AG10803 (cell line): ENCODE measurements at places on chromosomes 3 and 15.
A peak's percentile ranks its signal among the peaks of the same experiment; 100 is the strongest.

DNA sequence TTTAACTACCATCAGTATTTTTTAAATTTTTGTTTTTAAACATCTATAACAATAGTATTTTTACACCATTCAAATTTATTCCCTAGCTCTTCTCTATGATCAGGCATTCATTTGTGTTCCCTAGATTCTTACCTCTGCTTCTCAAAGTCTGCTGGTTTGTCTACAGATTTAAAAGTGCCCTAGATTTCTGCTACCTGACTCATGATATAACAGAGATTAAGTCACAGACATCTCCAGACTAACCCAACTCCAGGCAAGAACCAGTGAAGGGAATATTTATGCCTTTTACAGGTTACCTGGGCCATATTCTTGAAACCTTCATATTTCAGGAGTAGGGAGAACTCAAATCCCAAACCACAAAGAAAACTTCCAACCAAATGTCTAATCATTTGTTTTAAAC, 38.8 kb downstream of the ADAM10 start:
- no peak for DNase-seq

DNA sequence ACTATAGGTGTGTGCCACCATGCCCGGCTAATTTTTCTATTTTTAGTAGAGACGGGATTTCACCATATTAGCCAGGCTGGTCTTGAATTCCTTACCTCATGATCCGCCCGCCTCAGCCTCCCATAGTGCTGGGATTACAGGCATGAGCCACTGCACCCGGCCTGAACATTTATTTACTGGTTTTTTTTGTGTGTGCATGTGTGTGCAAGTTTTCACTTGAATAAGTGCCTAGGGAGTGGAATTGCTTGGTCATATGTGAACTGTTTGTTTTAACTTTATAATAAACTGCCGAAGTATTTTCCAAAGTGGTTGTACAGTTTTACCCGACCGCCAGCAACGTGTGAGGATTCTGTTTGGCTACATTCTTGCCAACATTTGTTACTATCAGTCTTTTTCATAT, 14.1 kb downstream of the BBS4 start:
- no peak for DNase-seq

DNA sequence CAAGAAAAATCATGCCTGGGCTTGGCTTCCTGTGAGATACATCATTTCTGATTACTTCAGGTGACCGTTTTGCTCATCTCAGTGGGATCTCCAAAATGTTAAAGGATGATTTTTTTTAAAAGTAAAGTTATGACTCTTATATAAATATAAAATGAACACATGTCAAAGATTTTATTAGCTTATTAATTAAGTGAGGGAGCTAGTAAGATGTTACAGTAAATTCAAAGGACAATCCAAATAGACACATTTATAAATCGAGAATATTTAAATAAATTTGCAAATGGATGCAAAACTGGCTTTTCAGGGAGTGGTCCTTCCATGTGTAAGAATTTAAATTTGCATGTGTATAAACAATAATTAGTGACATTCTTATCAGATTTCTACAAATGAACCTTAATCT, 87.0 kb downstream of the IQCH start:
- no peak for DNase-seq

- no peak for DNase-seq
Observed at GRCh38 chr3:111901637-111902036, 42.6 kb downstream of the PHLDB2 start.

- DNase-seq, result no peak
Observed at GRCh38 chr3:126848991-126849390, 133.9 kb upstream of the PLXNA1 start.

GRCh38 chr3:115549071-115549470, 74.2 kb upstream of the GAP43 start:
- peak; percentile 19 for DNase-seq

DNA sequence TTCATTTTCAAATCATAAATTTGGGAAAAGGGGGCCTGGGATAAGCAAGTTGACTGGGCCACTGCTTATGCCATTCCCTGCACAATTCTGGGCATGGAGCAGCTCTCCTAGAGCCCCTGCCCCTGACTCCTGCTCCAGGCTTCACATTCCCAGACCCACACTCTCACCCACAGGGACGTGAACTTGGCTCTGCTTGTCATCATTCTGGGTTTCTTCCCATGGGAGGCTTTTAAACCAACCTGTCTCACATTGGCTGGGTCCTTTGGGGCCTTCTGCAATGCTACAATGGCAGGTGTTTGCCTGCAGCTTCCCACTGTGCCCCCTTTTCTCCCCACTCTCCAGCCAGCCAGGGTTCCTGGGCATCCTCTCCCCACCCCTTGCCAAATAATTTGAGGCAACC, 49.1 kb downstream of the CYP19A1 start:
- DNase-seq, result no peak

GRCh38 chr3:117104381-117104780, 394.8 kb downstream of the TUSC7 start:
- peak; percentile 18 for DNase-seq

DNA sequence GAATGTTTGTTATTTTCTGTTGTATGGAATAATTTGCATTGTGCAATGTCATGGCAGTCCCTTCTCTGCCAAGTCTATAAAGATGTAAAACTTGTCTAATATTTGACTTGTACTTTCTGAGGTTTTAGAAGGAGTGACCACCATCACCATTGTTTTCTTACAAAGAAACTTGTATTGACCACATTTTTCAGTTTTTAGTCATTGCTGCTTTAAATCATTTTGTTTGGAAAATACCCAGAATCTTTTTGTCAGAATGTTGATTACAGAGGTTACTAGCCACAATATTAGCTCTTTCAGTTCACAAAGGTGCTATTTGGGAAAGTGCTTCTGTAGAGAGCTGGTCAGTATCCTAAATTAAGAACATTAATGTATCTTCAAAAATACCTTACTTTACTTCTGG, 532.4 kb upstream of the GBE1 start:
- DNase-seq, result no peak

GRCh38 chr3:185216607-185216958, 37.3 kb downstream of the EHHADH start:
- DNase-seq, result no peak

DNA sequence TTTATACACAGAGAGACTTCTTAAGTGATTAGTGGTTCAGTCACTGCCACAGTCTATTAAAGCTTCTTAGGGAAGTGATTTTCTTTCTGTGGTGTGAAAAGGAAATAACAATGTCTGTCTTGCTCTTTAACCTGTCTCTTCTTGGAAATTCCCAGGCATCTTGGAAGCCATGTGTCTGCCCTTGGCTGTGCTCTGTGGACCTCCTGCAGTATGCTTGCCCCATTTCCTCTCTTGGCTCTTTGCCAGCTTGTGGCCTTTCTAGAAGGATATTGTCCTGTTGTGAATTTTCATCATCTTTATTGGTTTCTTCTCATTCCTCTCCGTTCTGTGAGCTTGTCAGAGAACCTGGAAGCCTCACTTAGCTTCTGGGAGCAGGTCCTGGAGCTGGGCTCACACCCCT, 338.4 kb upstream of the C2CD4B start:
- DNase-seq, result peak; percentile 67

DNA sequence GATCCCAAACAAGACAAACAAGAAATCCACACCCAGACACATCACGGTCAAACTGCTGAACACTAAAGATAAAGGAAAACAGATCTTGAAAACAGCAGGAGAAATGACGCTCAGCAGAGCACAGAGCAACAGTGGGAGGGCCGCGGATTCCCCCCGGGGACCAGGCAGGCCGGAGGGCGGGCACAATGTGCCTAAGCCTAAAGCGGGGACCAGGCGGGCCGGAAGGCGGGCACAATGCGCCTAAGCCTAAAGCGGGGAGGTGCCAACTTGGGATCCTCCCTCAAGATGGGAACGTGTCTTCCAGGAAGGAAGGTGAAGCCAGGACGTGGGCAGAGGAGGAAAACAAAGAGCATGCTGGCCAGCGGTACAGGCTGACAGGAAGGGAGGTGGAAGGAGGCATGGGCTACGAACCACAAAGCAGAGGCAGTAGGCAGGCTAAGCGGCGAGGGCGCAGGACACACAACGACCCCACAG, 31.1 kb downstream of the CYFIP1 start:
- DNase-seq, result peak; percentile 65

GRCh38 chr3:172138792-172139507, 99.6 kb downstream of the FNDC3B start:
- DNase-seq, result no peak

- peak; percentile 95 for DNase-seq
Observed at GRCh38 chr3:171306631-171307030, 153.6 kb downstream of the TNIK start.

GRCh38 chr3:48564667-48565066, 1.1 kb upstream of the UCN2 start:
- no peak for DNase-seq

- peak; percentile 69 for DNase-seq
Observed at GRCh38 chr3:105367406-105368213, 901 bp downstream of the ALCAM start.

DNA sequence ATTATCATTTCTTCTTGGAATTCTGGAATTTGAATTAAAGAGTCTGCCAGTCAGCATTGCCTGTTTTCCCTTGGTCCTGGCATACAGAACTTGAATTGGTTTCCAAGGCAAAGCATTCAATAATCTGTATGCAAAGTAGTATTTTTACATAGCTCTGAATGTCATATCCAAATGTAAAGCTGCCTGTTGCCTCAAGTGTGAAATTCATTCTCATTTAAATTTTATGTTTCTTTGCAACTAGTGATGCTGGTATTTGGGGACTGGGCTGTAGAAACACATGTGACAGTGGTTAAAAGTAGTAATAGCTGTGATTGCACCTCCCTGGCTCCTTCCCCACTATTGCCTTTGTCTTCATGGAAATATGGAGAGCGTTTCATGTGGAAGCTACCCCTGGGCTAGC, 743.9 kb upstream of the GOLIM4 start:
- DNase-seq, result no peak

- DNase-seq, result no peak
Observed at GRCh38 chr3:195543500-195544229, 540 bp upstream of the PPP1R2 start.

- DNase-seq, result no peak
Observed at GRCh38 chr3:108255131-108255530, 32.9 kb upstream of the IFT57 start.

DNA sequence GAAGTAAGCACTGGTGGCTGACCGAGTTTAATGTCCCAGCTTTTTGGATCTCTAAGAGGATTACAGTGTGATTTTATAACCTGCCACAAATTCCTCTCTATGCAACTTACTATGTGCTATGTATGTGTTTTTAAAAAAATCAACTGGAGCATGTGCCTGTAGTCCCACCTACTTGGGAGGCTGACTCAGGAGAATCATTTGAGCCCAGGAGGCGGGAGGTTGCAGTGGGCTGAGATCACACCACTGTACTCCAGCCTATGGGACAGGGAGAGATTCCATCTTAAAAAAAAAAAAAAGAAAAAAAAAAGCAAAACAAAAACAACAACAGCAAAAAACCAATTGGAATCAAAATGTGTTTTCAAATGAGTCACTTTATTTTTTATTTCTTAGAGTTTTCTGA, 29.6 kb downstream of the DUT start:
- peak; percentile 40 for DNase-seq

DNA sequence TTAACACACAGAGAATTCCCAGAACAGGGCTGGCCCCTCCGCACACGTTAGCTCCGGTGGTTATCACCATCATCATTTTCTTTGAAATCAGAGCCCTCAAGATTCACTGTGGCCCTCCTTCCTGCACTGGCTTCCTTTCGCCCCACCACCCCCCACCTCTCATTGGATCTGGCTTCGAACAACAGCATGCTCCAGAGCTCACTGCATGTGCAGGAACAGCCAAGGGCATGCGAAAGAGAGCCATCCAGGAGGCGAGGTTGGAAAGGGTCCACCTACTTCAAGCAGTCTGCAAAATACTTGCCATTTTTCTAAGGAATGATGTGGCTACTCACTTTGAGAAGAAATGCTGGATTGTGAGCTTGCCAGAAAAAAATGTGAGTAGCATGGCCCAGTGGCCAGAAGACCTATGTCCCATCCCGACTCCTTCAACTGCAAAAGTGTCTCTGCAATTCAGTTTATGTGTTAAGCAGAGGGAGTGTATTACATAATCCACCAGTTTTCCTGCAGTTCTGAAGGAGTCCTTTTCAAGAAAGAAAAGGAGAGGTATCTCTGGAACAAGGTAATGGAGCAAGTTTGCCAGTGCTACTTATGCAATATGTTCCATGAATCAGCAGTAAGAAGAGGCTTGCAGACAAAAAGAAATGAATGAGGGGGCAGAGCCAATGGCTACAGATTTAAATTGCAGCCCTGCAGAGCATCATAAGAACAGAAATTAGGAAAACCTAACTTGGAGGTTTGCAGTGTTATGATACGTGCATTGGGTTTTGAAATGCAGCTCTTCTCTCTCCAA, 92.8 kb downstream of the OCA2 start:
- DNase-seq, result no peak

DNA sequence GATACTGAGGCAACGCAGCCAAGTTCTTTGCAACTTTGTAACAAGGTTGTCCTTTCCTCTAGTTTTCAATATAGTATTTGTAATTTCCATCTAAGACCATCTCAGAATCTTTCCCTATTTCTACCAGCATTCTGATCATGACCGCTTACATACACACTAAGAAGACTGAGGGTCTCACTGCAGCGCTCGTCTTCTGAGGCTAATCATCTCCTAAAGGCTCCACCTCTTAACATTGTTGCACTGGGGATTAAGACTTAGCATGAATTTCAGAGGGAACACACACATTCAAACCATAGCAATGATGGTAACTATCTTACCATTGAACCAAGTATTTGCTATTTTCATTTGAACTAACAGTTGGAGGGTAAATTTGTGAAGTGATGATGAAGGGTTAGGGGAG, 463.3 kb upstream of the CCDC54 start:
- no peak for DNase-seq

DNA sequence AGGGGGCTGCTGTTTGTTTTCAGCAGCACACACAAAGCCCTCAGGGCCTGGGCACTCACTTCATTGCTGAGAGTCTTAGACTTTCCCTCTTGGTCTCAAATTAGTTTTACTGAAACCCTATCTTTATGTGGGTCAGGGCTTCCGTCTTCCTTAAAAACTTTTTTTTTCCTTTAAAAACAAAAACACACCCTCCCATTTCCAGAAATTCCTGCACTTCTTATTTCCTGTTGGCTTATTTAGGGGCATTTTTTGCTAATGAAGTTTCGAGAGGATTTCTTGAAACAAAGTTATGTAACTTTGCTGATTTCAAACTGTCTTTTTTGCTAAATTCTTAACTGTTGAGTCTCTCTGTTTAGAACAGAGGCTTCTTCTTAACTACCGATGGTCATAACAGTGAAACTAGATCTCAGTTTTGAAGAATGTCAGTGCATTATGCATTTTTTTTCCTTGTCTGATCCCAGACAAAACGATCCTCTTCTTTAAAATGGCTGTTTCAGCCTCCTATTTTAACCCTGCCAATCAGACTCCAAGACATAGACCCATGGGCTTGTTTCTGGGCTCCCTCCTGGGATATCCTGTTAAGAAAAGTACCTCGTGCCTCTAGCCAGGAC, 23.3 kb downstream of the ANAPC13 start:
- peak; percentile 96 for DNase-seq

DNA sequence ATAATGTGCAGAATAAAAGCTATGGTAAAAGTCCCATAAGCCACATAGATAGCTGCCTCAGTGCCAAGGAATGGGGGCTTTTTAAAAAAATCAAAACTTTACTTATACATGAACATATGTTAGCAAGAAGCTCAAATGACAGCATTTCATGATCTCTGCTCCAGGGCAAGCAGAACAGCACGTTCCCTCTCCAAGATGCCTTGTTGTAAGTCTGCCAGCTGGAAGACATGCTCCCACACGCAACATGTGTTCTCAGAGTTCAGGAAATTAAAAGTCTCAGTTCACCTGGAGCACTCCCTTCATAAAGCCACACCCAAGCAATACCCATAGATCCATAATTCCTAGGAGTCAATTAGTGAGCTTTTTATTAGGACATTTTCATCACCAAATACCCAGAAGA, 52.2 kb downstream of the ABI3BP start:
- DNase-seq, result no peak

GRCh38 chr15:42608110-42608531, 32.7 kb downstream of the STARD9 start:
- peak; percentile 65 for DNase-seq
